Lower lobe of right lung (tissue), 2 donors: ENCODE measurements at places on chromosomes 6 and 20. TPM values are rescaled to one million over a fixed set of nuclear protein-coding genes. Genes with fewer than 3 reads are reported as not detected.

- H3K4me1 ChIP-seq, result no peaks in the 10 kb centered on the region
- no peaks in the 10 kb centered on the region for H3K36me3 ChIP-seq
- no peak overlapping the region for H3K27ac ChIP-seq
- no peak overlapping the region for H3K4me3 ChIP-seq
- H3K27me3 ChIP-seq, result no peaks in the 10 kb centered on the region
Measured at GRCh38 chr6:129238991-129239390, 356.1 kb downstream of the LAMA2 start.

DNA sequence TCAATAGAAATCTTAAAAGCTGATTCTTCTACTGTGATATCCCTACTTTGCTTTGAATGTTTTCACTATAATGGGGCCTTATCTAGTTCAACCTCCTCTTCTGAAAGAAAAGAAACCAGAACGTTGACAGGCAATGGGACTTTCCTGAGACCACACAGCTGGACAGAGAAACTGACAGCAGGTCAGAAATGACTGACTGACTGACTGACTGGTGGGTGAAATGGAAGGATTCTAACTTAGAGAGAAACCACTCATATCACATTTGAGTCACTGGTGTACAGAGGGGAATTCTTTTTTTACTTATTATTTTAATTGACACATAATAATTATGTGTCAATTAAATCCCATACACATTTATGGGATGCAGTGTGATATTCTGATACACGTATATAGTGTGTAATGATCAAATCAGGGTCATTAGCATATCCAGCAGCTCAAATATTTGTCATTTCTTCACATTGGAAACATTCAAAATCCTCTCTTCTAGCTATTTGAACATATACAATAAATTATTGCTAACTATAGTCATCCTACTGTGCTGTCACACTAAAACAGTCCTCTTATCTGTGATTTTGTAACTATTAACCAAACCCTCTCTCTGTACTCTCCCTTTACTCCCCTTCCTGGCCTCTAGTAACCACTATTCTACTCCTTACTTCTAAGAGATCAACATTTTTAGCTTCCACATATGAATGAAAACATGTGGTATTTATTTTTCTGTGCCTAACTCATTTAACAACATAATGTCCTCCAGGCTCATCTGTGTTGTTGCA lies 64.8 kb upstream of the NRSN1 start:
- H3K36me3 ChIP-seq, result no peaks in the 10 kb centered on the region
- H3K27ac ChIP-seq, result no peak overlapping the region
- no peak for DNase-seq
- no peak overlapping the region for H3K4me3 ChIP-seq

GRCh38 chr20:1001911-1002681 lies at the start of gene RSPO4:
Gene RSPO4, minus strand, starts transcription at chr20:1002311. Its CDS starts 147 bp downstream, at chr20:1002164.
- no peaks in the 10 kb centered on the region for H3K36me3 ChIP-seq
- no peaks in the 10 kb centered on the region for H3K4me1 ChIP-seq
- H3K27me3 ChIP-seq, result peaks cover 68% of the 10 kb centered on the region
- H3K27ac ChIP-seq, result no peak within 1 kb of the TSS
- peak within 1 kb of the TSS; percentile 36 for H3K4me3 ChIP-seq
- no peak for DNase-seq

DNA sequence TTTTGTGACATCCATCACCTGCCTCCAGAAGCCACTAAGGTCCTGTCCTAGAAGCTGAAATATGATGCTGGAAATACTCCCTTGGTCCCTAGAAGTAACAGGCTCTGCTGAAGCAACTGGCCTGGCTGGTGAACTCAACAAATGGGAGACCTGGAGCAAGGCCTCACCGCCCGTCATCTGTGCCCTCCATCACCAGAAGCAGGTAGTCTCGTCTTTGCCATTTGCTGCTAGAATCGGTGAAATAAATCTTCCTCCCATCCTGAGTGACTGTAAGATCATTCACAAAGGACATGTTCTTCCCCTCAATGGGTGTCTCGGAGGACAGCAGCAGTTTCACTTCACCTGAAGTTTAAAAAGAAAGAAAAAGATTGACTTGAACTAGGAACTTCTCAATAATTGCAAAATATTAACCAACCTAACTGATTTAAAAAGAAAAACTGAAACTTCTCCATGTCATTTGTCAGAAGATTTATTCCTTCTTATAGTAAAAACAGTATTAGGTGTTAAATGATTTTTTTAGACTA lies 21.0 kb downstream of the CST7 start:
- no peak overlapping the region for H3K27ac ChIP-seq
- H3K36me3 ChIP-seq, result peaks cover 88% of the 10 kb centered on the region
- no peaks in the 10 kb centered on the region for H3K4me1 ChIP-seq
- no peaks in the 10 kb centered on the region for H3K27me3 ChIP-seq
- H3K4me3 ChIP-seq, result no peak overlapping the region

- no peak overlapping the region for H3K4me3 ChIP-seq
- H3K36me3 ChIP-seq, result no peaks in the 10 kb centered on the region
- no peak overlapping the region for H3K27ac ChIP-seq
- no peak for DNase-seq
- no peaks in the 10 kb centered on the region for H3K4me1 ChIP-seq
Measured at GRCh38 chr6:130520221-130520620, 154.4 kb downstream of the TMEM200A start.

- H3K27me3 ChIP-seq, result no peaks in the 10 kb centered on the region
- H3K4me3 ChIP-seq, result peak within 1 kb of the TSS; percentile 92
- H3K36me3 ChIP-seq, result peaks cover 24% of the 10 kb centered on the region
- peaks cover 15% of the 10 kb centered on the region for H3K4me1 ChIP-seq
- peak; percentile 93 for DNase-seq
Measured at GRCh38 chr6:157323255-157323965, at the start of gene TMEM242. Gene TMEM242, minus strand, starts transcription at chr6:157323519. Its CDS starts 20 bp downstream, at chr6:157323499.

GRCh38 chr6:55069132-55069781 lies 105.1 kb upstream of the HCRTR2 start:
- no peaks in the 10 kb centered on the region for H3K27me3 ChIP-seq
- no peak overlapping the region for H3K27ac ChIP-seq
- DNase-seq, result no peak
- no peaks in the 10 kb centered on the region for H3K4me1 ChIP-seq
- H3K4me3 ChIP-seq, result no peak overlapping the region

GRCh38 chr6:8947900-8948299 lies 512.6 kb upstream of the SLC35B3 start:
- DNase-seq, result no peak
- H3K4me3 ChIP-seq, result no peak overlapping the region
- H3K4me1 ChIP-seq, result no peaks in the 10 kb centered on the region
- no peak overlapping the region for H3K27ac ChIP-seq
- no peaks in the 10 kb centered on the region for H3K36me3 ChIP-seq

DNA sequence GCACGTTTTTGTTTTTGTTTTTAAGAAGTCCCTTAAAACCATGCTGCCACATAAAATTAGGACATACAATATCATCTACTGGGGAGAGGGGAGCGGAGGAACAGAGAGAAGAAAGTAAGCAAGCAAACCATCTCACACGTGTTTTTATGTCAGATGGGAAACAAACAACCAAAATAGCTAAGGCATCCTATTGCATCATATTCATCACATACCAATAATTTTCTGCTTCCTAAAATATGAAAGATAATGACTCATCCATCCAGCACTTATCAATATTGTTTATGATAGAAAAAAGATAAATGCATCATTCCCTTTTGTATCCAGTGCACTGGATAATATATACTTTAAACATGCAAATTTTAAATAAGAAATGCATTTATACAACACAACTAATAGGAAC lies 329.6 kb downstream of the RNGTT start:
- no peaks in the 10 kb centered on the region for H3K36me3 ChIP-seq
- no peaks in the 10 kb centered on the region for H3K4me1 ChIP-seq
- H3K4me3 ChIP-seq, result no peak overlapping the region
- no peak for DNase-seq
- no peak overlapping the region for H3K27ac ChIP-seq
- no peaks in the 10 kb centered on the region for H3K27me3 ChIP-seq

GRCh38 chr6:33999567-33999966 lies 146.3 kb downstream of the GRM4 start:
- DNase-seq, result peak; percentile 2
- no peaks in the 10 kb centered on the region for H3K36me3 ChIP-seq
- no peaks in the 10 kb centered on the region for H3K27me3 ChIP-seq
- H3K4me3 ChIP-seq, result no peak overlapping the region
- H3K4me1 ChIP-seq, result peaks cover 15% of the 10 kb centered on the region

GRCh38 chr6:168901076-168901475 lies 352.6 kb downstream of the THBS2 start:
- H3K27ac ChIP-seq, result no peak overlapping the region
- H3K36me3 ChIP-seq, result no peaks in the 10 kb centered on the region
- H3K4me3 ChIP-seq, result no peak overlapping the region

GRCh38 chr6:37104824-37105147 lies 65.2 kb upstream of the PIM1 start:
- no peak for DNase-seq
- H3K4me1 ChIP-seq, result peaks cover 33% of the 10 kb centered on the region
- no peaks in the 10 kb centered on the region for H3K36me3 ChIP-seq
- no peak overlapping the region for H3K4me3 ChIP-seq
- H3K27ac ChIP-seq, result peak overlapping the region; percentile 26
- H3K27me3 ChIP-seq, result no peaks in the 10 kb centered on the region

- DNase-seq, result no peak
- H3K27ac ChIP-seq, result no peak overlapping the region
- H3K36me3 ChIP-seq, result no peaks in the 10 kb centered on the region
- H3K4me1 ChIP-seq, result no peaks in the 10 kb centered on the region
- H3K27me3 ChIP-seq, result no peaks in the 10 kb centered on the region
Measured at GRCh38 chr6:105733556-105734162, 330.8 kb upstream of the PREP start.

- H3K4me1 ChIP-seq, result peaks cover 27% of the 10 kb centered on the region
- H3K27ac ChIP-seq, result peak overlapping the region; percentile 31
- peak; percentile 63 for DNase-seq
- peak overlapping the region; percentile 77 for H3K4me3 ChIP-seq
- H3K36me3 ChIP-seq, result no peaks in the 10 kb centered on the region
Measured at GRCh38 chr6:37698264-37699137, 818 bp upstream of the MDGA1 start.

DNA sequence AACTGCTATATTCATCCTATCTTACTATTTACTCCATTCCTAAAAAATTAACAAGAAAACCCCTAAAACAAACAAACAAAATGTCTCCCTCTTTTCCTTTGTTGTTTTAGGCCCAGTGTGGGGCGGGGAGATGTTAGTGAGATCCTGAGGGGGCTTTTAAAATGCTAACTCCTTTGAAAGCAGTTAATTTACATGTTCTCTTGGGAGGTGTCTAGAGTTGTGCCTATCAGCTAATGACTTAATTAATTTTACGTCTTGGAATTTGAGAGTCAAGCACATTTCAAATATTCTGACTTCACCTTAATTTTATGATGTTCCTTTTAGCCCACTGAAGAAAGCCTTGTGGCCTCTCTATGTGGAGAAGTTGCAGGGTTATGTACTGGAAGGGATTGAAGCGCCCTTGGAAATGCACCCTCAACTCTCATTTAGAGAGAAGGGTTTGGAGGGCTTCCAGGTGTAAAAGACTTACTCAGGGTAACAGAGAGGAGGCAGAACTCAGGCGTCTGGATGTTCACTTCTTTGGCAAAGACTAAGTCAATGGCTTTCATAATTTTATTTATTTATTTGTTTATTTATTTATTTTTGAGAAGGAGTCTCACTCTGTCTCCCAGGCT lies 4.9 kb downstream of the SASH1 start:
- no peak overlapping the region for H3K4me3 ChIP-seq
- no peaks in the 10 kb centered on the region for H3K27me3 ChIP-seq
- peaks cover 22% of the 10 kb centered on the region for H3K4me1 ChIP-seq
- H3K27ac ChIP-seq, result peak overlapping the region; percentile 20
- no peaks in the 10 kb centered on the region for H3K36me3 ChIP-seq
- DNase-seq, result no peak

DNA sequence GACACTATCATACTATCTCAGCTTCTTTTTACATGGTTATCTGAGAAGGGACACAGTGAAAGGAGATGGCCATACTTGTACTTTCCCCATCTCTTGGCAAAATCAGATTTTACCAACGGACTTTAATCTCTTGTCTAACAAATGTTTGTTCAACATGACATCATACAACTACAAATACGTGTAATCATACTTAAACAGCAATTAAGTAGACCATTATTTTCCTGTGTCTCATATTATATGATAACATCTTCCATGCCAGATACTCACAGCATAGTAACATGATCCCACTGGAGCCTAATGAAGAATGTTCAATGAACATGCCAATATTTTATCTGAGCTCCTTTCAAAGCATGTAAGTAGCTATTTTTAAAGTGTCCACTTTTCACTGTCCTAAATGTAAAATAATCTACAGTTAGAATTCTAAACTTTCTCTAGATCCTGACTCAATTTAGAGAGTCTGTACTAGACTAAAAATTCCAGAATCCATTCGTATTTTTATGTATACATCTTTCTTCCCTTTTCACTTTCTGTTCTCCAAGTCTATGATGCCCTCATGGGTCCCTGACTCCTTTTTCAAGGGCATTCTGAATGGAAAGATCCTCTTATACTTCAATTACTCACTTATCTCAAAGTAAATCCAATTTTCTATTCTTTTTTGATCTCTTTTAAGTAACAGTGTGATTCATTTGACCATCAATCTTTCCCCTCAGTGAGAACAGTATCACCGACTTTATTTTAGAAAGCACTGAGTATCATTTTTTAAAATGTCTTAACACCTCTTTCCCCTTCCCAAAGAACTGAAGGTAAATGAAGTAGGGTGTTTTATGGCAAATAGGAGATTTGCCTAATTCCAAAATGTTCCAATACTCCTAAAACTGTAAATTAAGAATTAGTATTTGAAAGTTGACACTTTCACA lies 133.5 kb downstream of the CDK19 start:
- DNase-seq, result no peak
- H3K4me1 ChIP-seq, result peaks cover under 1% of the 10 kb centered on the region
- H3K4me3 ChIP-seq, result no peak overlapping the region
- H3K27ac ChIP-seq, result no peak overlapping the region
- no peaks in the 10 kb centered on the region for H3K36me3 ChIP-seq
- no peaks in the 10 kb centered on the region for H3K27me3 ChIP-seq

DNA sequence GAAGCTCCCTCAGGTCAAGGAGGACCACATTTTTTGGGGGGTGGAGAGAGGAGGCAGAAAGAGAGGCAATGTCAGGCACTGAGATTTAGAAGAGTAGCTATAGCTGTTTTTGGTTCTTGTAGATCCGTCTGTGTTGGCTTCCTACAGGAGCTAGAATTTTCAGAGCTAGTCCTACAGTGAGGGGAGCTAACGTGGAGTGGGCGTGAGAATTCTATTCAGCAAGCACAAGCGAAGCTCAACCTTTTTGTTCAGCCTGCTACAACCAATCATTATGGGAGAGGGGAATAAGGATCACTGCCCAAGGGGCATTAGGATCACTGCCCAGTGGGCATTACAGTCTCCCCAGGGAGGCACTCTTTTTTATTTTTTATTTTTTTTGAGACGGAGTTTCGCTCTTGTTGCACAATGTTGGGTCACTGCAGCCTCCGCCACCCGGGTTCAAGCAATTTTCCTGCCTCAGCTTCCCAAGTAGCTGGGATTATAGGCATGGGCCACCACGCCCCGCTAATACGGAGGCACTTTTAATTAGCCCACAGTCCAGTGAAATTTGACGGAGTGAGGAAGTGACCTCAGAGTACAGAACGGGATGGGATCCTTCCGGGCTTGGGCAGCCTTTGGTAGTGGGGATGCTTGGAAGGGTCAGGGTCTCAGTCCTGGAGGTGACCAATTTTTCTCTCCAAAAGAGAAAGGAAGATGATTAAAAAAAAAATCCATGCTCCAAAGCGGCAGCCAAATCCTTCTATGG lies 1.1 kb upstream of the PANK2 start:
- H3K36me3 ChIP-seq, result no peaks in the 10 kb centered on the region
- H3K4me1 ChIP-seq, result peaks cover 37% of the 10 kb centered on the region
- peak overlapping the region; percentile 92 for H3K4me3 ChIP-seq
- peak overlapping the region; percentile 98 for H3K27ac ChIP-seq
- no peak for DNase-seq
- no peaks in the 10 kb centered on the region for H3K27me3 ChIP-seq

RPS6KA2 gene
- total RNA-seq, result 102 TPM

HMGCLL1 gene
- total RNA-seq, result 4.3 TPM

SLC22A2 gene
- not detected for total RNA-seq

KIF25 gene
- 0.56 TPM for total RNA-seq

COL20A1 gene
- total RNA-seq, result not detected

CUTA gene
- total RNA-seq, result 153 TPM

AHCY gene
- 63.8 TPM for total RNA-seq

HLA-DQB1 gene
- total RNA-seq, result 132 TPM

WFDC5 gene
- 1.6 TPM for total RNA-seq

KCNG1 gene
- total RNA-seq, result not detected
